Stimulated activated CD8-positive, alpha-beta memory T cell treated with anti-CD3 and anti-CD28 coated beads, Interleukin-12 subunit alpha, Interleukin-12 subunit beta, amount 100 ng/mL, for 1 hour (primary cell): ENCODE measurements at places on chromosomes 6 and 20.
A peak's percentile ranks its signal among the peaks of the same experiment; 100 is the strongest.

GRCh38 chr6:126698732-126699240 lies 358.9 kb downstream of the CENPW start:
- no peak for DNase-seq

GRCh38 chr20:10492844-10493243 lies 57.7 kb downstream of the SLX4IP start:
- DNase-seq, result no peak

DNA sequence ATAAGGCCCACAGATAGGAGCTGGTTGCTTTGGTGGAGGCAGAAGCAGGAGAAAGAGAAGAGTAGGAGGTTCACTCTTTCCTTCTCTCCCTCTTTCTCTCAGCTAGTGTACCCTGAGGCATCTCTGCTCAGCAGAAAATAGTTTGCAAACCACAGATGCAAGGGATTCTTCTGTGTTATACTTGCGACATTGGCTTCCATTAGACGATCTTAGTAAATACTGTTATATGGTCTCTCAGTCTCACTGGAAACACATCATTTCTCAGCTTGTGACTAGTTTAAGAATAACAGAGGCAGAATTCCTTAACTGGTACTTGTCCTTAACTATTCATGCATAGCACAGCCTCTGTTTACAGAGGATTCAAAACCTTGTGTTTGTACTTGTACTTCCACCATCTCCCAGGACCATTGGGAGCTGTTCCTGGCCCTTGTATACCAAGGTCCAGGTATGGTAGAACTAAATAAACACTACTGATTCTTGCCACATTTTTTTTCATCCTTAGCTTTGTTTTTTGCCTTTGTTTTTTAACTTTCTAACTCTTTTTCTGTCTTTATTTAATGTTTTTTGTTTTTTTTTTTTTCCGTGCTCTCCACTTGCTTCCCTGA lies 218.2 kb downstream of the OTOR start:
- DNase-seq, result no peak

DNA sequence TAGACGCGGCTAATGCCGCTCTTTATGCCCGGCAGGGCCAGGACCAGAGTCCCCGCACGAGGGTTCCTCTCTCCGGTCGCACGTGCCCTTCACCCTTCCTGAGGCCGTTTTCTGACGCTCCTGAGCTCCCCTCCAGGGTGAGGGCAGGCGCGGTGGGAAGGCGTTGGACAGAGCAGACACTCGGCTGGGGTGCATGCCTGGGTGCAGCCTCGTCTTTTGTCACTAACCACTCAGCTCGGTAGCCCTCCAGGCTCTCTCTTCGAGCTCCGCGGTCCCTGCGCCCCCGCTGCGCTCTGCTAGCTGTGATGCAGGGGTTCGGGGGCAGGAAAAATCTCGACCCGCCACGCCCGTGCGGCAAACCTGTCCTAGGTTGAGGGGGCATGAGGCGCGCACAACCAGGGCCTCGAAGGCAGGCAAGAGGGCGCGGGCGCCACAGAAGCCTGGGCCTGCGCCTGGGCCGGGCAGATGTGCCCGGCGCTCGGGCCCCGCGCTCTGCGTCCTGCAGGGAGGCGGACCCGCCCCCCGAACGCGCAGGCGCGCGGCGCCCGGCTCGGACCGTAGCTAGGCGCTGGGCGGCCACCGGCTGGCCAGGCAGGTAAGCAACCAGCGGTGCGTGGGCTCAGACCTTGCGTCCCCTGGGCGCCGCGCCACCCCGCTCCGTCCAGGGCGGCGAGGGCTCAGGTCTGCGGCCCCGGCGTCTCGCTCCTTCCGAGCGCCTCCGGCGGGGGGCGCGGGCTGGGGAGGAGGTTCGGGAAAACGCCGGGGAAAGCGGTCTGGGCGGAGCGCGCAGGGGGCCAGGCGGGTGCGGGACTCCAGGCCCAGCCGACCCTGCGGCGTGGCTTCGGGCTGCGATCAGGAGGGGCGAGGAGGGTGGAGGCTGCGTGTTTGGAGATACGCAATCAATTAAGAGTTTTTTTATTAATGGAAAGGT lies at the start of gene L3MBTL1:
TSS of gene L3MBTL1 (plus strand) at position 548 of the 931 bp plus-strand sequence. CDS start 5,807 bp downstream, outside the sequence.
- DNase-seq, result no peak

GRCh38 chr6:31651602-31652191 lies 764 bp downstream of the BAG6 start:
- no peak for DNase-seq

- DNase-seq, result no peak
These were observed 3.0 kb upstream of the DLGAP4 start for GRCh38 chr20:36303020-36303595.

DNA sequence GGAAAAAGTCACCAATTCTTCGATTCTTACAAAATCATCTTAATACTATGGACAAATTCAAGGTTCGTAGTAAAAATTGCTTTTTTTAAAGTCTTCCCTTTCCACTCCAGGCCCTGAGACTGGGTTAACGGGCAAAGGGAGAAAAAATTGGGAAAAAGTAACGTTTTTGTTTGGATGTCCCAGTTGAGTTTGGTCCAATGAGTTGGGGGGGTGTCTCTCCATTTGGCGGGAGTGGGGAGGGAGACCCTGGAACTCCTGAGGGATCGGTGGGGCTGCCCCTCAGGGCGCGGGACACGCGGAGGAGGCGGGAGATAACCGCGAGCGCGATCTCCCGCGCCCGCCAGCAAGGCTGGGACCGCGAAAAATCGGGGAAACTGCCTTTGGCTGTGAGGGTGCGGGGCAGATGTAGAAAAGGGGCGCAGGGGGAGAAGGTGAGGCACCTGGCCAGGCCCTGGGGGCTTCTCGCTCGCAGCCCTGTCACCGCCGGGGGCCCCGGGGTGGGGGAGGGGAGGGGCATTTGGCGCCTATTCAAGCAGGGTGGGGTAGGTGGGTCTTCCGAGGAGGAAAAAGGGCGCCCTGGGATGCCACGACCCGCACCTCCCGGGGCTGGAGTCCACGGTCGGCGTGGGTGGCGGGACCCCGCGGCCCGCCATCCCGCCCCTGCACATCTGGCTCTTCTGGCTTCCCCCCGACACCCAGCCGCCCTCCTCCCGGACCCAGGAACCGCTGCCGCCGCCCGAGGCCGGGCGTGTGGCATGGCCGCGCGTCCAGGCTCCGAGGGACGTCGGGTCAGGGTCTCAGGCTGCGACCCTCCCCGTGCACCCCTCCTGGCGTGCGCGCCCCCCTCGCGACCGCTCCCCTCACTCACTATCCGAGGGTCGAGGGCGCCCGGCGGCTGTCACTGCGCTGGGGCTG lies 595 bp downstream of the FBXO5 start:
- no peak for DNase-seq

- DNase-seq, result no peak
These were observed 39.8 kb upstream of the SLC17A4 start for GRCh38 chr6:25714765-25715164.

- DNase-seq, result no peak
These were observed 51.2 kb downstream of the ISM1 start for GRCh38 chr20:13271977-13272975.

DNA sequence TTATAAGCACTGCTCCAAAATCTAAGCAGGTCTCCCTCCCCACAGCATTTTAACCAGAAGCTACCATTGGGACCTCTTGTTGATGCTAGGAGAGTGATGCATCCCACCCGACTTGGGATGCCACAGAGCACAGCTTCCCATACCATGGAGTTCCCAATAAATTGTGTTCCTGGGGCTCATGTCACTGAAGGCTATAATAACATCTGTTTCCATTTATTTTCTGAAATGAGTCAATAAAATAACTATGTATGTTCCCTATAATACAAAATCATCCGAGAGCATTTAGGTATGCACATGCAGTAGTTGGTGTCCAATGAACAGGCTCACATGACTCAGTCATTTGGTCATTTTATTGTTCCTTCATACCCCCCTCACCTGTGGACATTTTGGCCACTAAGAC lies 204.2 kb downstream of the TBC1D7 start:
- DNase-seq, result no peak

- DNase-seq, result no peak
These were observed 153.6 kb upstream of the TENT5A start for GRCh38 chr6:81906041-81906440.

- no peak for DNase-seq
These were observed 175.3 kb upstream of the CST7 start for GRCh38 chr20:24773751-24774201.

- peak; percentile 1 for DNase-seq
These were observed 99.7 kb downstream of the EYA2 start for GRCh38 chr20:46994341-46994740.

DNA sequence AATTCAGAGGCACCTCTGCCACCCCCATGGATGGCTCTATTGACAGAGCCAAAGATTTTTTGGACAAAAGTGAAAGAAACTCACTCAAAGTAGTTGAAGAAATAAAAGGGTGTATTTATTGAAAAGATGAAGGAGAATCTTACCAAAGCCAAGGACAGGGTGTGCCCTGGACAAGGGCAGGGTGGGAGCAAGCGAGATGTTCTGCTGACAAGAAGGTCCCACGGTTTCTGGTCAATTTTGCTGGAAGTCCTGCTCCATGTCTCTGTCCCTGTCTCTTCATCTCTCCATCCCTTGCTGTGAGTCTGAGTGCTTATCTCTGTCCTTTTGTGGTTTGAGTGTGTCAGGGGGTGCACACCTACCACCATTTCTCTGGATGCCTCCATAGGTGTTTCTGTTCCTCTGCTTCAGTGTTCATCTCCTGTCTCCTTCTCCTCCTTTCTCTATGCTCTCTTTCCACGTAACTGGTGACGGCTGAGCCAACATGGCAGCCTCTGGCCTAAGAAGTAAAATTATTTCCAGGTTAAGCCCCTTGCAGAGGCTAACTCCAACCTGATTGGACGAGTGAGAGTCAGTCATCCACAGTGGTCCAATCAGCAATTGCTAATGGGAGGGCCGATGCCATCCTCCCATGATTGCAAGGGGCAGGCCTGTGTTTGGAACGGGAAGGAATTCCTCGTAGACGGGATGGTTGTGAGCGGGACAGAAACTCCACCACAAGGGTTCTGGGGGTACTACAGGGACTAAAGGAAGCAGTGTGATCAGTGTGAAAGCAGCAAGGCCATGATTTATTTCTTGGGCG lies 502.1 kb upstream of the CDH4 start:
- no peak for DNase-seq

- no peak for DNase-seq
These were observed 121.0 kb downstream of the PREX1 start for GRCh38 chr20:48706710-48707365.

DNA sequence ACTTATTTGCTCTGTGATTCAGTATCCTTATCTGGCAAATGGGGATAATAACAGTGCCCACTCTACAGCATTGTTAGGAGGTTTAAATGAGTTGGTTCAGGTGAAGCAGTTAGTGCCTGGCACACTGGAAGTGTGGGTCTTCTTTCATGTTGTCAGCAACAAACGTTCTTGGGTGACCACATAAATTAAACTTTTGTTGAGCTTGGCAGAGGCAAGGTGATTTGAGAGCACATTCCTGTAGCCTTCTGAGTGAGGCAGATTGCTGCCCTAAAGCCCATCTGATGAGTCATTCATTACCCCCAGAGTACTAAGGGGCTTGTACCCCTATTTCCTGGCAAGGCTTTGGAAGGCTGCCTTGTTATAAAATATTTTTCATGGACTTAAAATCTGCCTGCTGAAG lies 25.8 kb downstream of the SEC23B start:
- DNase-seq, result no peak

- no peak for DNase-seq
These were observed 137.7 kb upstream of the LRFN2 start for GRCh38 chr6:40724886-40725285.

DNA sequence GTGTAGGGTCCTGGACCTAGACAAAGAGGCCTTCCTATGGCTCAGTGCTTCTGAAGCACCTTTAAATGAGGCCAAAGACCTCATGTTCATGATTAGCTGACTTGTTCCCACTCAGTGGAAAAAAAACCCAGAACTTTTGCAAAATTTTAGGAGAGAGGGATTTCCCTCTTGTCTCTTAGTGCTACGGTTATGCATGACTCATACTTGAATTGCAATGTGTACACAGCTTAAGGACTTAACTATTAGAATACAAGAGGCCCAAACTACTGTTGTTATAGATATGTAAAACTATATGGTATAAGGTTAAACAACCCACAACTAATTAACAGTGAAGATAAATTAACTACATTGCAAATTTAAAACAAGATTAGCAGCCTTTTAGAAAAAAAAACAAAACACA lies 32.3 kb upstream of the HLA-A start:
- no peak for DNase-seq

- DNase-seq, result no peak
These were observed 147.7 kb upstream of the PHACTR3 start for GRCh38 chr20:59456342-59457279.

DNA sequence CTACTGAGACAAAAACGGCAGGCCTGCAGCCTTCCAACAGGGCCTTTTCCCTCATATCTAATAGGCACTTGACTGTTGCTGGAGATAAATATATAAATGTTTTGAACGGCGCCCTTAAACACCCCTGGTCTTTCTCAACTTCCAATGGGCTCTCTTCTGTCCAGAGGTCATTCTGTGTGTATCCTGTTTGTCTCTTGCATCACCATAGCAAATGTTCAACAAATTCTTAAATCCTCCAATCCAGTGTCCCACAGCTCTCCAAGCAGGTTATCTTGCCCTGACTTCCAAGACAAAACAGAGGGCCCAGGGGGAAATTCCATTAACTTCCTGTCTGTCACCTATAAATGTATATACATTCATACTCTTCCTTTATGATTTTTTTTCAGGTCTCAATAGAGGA lies 62.0 kb downstream of the OR2J2 start:
- no peak for DNase-seq

DNA sequence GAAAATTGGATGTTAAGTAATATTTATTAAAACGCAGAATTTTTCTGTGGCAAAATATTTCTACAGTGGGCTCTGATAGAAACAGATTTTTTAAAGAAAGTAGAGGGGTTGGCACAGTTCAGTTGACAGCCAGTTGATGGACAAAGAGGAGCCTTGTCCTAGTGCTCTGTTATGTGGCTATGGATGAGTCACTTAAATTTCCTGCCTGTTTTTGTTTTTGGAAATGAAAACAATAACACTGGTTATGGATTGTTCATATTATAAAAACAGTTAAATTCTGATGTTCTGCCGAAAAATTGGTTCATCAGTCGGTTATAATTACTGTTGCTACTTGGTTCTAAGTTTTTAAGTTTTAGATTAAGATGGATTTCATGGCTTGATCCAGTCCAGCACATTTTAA lies 42.8 kb downstream of the MYO6 start:
- no peak for DNase-seq

GRCh38 chr6:43812850-43813578 lies 43.0 kb downstream of the VEGFA start:
- DNase-seq, result no peak

GRCh38 chr6:108302386-108302785 lies 7.5 kb downstream of the AFG1L start:
- no peak for DNase-seq

DNA sequence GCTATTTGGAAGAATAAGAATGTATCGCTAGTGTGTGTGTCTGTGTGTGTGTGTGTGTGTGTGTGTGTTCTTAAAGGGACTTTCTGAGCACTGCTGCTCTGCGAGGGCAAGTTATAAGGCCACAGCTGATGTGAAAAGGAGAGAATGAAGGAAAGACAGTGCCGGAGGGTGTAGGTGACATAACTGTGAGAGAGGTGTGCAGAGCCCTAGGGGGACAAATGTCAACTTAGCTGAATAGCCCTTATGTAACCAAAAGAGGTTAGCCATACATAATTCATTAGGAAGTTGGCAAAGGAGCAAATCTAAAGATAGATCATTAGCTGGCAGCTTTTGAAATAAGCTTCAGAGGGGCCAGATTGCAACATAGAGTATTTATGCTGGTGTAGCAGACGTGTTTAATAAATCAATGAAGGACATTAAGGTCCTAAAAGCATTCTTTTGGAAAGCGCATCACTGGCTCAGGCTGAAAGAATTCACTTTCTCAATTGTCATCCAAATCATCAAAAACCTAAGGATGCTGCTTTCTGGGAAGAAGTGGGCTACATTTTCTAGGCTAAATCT lies 81.0 kb downstream of the NDUFAF5 start:
- DNase-seq, result no peak

- DNase-seq, result no peak
These were observed 192.5 kb upstream of the MCHR2 start for GRCh38 chr6:100186552-100186951.

- no peak for DNase-seq
These were observed 5.9 kb downstream of the TP53TG5 start for GRCh38 chr20:45372241-45372640.
